ENCODE measurements at places on chromosomes 6 and 20. TPM values are rescaled to one million over a fixed set of nuclear protein-coding genes. Genes with fewer than 3 reads are reported as not detected.

GRCh38 chr6:41602422-41602743, 35.9 kb upstream of the MDFI start:
- no peak overlapping the region for H3K4me3 ChIP-seq
- H3K27me3 ChIP-seq: no peaks in the 10 kb centered on the region
- H3K36me3 ChIP-seq: no peaks in the 10 kb centered on the region
- no peak overlapping the region for H3K27ac ChIP-seq
- DNase-seq: no peak
- H3K4me1 ChIP-seq: peaks cover 32% of the 10 kb centered on the region

DNA sequence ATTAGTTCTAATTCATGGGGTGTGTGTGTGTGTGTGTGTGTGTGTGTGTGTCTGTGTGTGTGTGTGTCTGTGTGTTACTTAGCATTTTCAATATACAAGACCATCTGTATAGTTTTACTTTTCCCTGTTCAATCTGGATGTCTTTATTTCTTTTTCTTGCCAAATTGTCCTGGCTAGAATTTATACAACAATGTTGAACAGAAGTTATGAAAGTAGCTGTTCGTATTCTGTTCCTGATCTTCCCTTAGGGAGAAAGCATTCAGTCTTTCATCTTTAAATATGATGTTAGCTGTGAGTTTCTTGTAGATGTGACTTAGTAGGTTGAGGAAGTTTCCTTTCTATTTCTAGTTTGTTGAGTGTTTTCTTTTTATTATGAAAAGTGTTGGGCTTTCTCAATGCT, 334.7 kb upstream of the RNF24 start:
- no peaks in the 10 kb centered on the region for H3K36me3 ChIP-seq
- H3K4me3 ChIP-seq: no peak overlapping the region
- no peaks in the 10 kb centered on the region for H3K27me3 ChIP-seq
- no peak for DNase-seq

GRCh38 chr6:9485992-9486391, 928.9 kb downstream of the TFAP2A start:
- DNase-seq: no peak
- no peak overlapping the region for H3K4me3 ChIP-seq
- no peak overlapping the region for H3K27ac ChIP-seq
- no peaks in the 10 kb centered on the region for H3K27me3 ChIP-seq
- no peaks in the 10 kb centered on the region for H3K36me3 ChIP-seq

Gene TUBB1
- total RNA-seq: not detected

Gene ACSS1
- 2.6 TPM for total RNA-seq

Gene AHI1
- total RNA-seq: 19.6 TPM

Gene ANGPT4
- 0.06 TPM for total RNA-seq

Gene PAK5
- 0.44 TPM for total RNA-seq

Gene OOEP
- total RNA-seq: not detected

Gene FAM209B
- 0.82 TPM for total RNA-seq

Gene HLA-DPB1
- total RNA-seq: 32.3 TPM

Gene SCRT2
- total RNA-seq: 0.34 TPM

Gene ZBTB2
- 23.7 TPM for total RNA-seq

Gene MAFB
- 1.8 TPM for total RNA-seq

Gene TLDC2
- total RNA-seq: 0.34 TPM

All from H1 (cell line).